ENCODE measurements at places on chromosomes 6 and 20.
A peak's percentile ranks its signal among the peaks of the same experiment; 100 is the strongest.

- no peak overlapping the region for H3K4me3 ChIP-seq
- DNase-seq, result no peak
- no peaks in the 10 kb centered on the region for H3K36me3 ChIP-seq
- peaks cover 7% of the 10 kb centered on the region for H3K4me1 ChIP-seq
- H3K27ac ChIP-seq, result no peak overlapping the region
- H3K27me3 ChIP-seq, result no peaks in the 10 kb centered on the region
These were observed 155.0 kb upstream of the CITED2 start for GRCh38 chr6:139529420-139529819.

GRCh38 chr20:11195169-11195568 is 521.4 kb upstream of the JAG1 start:
- DNase-seq, result no peak
- no peak overlapping the region for H3K4me3 ChIP-seq
- H3K4me1 ChIP-seq, result no peaks in the 10 kb centered on the region
- H3K27me3 ChIP-seq, result no peaks in the 10 kb centered on the region
- H3K27ac ChIP-seq, result no peak overlapping the region

DNA sequence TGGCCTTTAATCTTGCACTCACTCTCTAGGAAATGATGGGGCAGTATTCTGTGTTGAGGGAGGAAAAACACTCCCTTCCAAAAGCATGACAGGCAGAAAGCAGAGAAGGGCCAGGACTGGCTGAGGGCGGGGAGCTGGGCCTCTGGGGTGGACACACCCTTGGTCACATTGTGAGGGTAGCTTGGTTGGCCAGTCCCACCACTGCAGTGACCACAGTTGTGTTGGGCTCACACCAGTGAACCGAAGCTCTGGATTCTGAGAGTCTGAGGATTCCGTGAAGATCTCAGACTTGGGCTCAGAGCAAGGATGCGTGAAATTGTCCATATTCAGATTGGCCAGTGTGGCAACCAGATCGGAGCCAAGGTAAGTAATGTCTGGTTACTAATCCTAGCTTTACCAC is at the start of gene TUBB1:
TSS of gene TUBB1 (plus strand) at position 213 of the 400 bp plus-strand sequence. CDS start at position 307, 94 bp downstream.
- no peak within 1 kb of the TSS for H3K4me3 ChIP-seq
- no peaks in the 10 kb centered on the region for H3K4me1 ChIP-seq
- peaks cover 21% of the 10 kb centered on the region for H3K36me3 ChIP-seq

DNA sequence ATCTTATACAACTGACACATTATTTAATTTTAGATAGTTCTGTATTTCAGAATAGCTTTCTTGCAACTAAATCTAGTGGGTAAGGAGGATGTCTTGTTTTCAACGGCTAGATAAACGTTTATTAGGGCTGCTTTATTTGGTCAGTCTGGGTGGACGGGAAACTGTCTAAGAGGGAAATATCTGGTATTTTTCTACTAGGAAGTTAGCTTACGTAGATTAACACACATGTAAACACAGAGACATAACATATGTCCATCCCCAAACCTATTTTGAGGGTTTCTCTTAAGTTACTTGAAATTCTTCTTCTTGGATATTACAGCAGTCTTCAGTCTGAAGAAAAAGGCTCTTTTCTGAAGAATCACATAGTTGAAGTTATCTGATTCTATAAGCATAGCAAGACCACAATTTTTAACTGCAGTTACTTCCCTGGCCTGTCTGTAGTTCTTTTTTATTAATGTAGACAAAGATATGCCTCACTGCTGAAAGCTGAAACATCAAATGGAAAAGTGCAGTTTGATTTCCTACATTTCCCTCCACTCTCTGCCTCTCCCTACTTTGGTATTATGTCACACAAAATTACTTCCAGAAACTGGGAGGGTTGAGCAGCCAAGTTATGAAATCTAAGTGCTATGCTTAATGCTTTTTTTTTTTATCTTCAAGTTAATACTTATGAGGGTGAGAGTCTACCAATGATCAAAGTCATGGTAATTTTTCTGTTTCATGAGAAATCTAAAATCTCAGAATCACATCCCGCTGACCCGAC is 37.4 kb downstream of the PLAGL1 start:
- no peaks in the 10 kb centered on the region for H3K27me3 ChIP-seq
- H3K4me1 ChIP-seq, result peaks cover 13% of the 10 kb centered on the region
- H3K4me3 ChIP-seq, result no peak overlapping the region
- H3K36me3 ChIP-seq, result peaks cover 33% of the 10 kb centered on the region
- no peak overlapping the region for H3K27ac ChIP-seq

GRCh38 chr6:593139-593906 is 63.6 kb downstream of the HUS1B start:
- peak; percentile 58 for DNase-seq
- peaks cover 2% of the 10 kb centered on the region for H3K27me3 ChIP-seq
- no peak overlapping the region for H3K4me3 ChIP-seq
